Prostate gland (tissue), 2 donors: ENCODE measurements at places on chromosomes 1 and 21. TPM values are rescaled to one million over a fixed set of nuclear protein-coding genes. Genes with fewer than 3 reads are reported as not detected.

Gene GJC2
- 4.1 TPM for total RNA-seq

Gene RUNX3
- 3.4 TPM for total RNA-seq

Gene HOOK1
- total RNA-seq = 8.2 TPM

Gene HES5
- not detected for total RNA-seq

Gene GPR89A
- 14.5 TPM for total RNA-seq

Gene RIMS3
- total RNA-seq = 10.5 TPM

- DNase-seq = no peak
These were observed 974.8 kb downstream of the ADGRL2 start for GRCh38 chr1:82775406-82776000.

DNA sequence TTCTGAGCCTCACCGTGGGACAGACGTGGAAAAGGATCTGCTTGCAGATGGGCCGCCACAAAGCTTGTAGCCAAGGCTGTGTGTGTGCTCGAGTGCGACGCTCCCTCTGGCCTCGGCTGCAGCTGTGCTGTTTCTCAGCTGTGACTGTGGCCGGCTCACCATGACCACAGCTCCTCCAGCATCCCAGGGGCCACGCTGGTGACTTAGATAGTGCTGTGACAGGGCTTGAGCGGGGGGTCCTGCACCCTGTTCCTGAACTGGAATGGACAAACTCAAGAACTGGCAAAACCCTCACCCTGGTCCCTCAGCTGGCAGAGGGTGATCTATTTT lies 17.4 kb upstream of the ACTRT2 start:
- no peak for DNase-seq

DNA sequence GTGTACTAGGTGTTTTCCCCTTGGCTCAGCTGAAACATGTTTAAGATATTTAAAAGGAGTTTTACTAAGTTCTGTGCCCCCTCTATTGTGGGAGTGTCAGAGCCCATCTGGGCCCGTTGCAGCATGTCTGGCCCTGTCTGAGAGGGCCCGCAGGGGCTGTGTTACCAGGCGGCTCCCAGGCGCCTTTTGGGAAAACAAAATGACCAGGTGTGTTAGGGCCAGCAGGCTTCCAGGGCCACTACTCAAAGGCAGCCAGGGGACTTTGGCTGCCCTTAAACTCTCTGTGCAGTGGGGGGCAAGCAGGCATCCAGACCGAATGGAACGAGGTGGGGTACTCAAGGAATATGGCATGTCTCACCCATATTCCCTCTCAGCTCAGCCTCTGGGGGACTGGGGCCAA lies 111.7 kb downstream of the KCNN3 start:
- DNase-seq = no peak

GRCh38 chr1:150179867-150180266 lies 30.2 kb downstream of the PLEKHO1 start:
- no peak for DNase-seq

GRCh38 chr1:110677526-110677925 lies 2.8 kb upstream of the KCNA3 start:
- DNase-seq = no peak

DNA sequence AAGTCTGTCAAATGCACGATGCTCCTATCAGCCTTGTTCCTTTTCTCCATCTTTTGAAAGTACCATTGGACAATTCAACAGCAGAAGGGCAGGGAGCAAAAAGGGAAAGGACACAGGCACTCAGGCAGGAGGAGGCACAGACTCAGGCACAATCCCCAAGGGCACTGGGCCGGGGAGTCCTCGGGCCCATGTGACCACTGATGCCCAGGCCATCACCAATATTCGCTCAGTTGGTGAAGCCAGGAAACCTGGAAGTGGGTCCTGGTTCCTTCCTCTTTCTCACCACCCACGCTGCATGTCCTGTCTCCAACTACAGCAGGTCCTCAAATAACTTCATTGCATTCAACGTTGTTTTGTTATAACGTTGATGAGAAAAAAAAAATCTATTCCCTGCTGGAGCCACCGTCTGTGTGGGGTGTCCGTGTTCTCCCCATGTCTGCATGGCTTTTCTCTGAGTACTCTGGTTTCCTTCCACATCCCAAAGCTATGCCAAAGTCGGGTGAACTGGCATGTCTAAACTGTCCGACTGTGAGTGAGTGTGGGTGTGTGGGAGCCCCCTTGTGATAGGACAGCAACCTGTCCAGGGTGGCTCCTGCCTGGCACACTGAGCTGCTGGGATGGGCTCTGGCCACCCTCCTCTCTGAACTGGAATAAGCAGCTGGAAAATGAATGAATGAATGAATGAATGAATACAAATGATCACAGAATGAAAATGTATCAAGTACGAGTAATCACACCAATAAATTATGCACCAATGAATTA lies 12.5 kb downstream of the NID1 start:
- DNase-seq = no peak

DNA sequence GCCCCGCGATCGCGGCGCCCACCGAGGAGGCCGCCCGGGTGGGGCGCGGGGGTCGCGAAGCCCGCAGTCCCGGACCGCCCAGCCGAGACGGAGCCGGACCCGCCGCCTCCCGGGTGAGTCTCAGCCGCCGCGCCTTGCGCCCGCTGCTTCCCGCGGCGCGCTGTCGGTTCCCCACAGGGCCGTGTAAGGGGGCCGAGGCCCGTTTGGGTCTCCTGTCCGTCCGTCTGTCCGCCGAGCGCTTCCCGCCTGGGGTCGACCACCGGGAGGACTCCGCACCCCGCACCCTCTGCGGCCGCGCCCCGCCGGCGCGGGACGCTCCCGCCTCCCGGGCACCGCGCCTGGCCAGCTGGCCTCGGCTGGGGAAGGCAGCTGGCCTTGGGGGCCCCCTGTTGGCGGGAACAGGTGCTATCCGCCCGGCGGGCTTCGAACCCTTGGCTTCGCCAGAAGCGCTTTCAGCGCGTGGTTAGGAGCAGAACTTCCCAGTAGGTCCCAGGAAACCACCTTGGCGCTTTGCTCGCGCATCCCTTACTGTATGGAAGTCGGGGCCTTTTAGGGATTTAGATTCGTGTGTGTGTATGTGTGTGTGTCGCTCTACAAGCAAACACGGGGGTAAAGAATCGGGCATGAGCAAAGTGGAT lies 414 bp downstream of the TMEM51 start:
- peak; percentile 39 for DNase-seq

DNA sequence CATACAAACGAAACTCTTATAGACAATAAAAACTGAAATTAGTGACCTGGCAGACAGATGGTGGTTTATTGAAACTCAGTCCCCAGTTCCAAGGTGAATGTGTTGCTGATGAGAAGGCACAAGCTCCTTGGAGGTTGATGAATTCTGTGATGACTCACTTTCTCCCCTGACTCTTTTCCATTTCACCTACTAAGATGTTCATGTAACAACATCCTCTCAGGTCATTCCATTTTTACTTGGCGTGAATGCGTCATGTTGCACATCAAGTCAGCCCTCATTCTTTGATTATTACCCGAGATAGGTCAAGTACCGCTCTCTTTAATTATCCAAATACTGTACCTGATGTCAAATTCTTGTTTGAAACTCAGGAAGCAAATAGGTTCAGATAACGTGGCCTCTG lies 10.1 kb upstream of the IL10RB start:
- DNase-seq = no peak

DNA sequence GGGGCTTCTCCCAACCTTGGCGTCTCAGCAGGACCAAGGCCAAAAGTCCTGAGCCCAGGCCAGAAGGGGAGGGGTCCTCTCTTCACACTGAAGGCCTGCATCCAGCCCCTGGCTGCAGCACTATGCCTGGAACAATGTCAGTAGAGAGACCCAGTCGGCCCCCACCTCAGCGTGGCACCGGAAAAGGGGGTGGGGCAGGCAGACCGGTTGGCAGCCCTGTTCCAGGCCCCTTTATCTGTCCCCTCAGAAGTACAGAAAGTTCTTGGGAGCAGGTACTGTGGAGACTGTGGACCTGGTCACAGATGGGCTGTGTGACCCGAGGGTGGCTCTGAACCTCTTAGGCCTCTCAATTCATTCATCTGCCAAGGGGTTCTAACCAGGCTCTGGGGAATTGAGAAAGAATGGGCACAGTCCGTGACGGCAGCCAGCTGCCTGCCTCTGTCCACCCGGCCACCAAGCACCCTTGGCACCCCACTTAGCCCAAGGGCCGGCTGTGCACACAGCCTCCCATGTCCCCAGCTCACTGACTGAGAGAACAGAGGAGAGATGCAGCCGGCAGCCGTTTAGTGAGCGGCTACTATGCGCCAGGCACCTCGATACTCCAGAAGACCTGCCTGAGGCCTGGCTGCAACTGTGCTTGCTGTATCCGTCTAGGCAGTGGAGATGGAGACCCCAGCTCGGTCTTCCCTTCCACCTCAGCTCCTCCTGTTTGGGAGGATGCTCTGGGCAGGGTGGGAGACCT lies 23.9 kb downstream of the RUNX3 start:
- DNase-seq = no peak

DNA sequence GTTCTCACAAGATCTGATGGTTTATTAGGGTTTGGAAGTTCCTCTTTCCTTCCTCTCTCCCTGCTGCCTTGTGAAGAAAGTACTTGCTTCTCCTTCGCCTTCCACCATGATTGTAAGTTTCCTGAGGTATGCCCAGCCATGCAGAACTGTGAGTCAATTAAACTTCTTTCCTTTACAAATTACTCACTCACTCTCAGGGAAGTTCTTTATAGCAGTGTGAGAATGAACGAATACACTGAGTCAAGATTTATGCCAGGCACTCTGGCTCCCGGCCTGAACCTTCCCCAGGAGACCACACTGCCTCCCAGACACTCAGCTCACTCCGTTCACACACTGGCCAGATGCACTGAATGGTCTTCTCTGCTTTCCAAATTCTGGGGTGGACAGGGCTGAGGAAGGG lies 308.3 kb upstream of the AJAP1 start:
- DNase-seq = no peak

DNA sequence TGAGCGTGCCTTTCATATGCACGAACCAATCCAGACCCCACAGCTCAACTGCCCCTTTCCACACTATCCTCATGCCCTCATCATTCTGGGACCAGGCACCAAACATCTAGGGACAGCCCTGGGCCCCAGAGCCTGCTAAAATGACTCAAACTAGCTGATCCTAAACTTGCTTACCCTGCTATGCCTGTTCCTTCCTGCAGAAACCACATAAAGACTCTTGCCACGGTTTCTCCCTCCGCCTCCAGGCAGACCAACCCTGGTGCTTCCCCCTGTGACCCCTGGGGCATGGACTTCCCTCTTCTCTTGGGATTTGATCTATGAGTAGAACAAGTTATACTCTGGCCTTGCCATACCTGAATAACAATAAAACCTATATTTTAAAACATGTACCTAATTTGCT lies 138.0 kb upstream of the CD34 start:
- no peak for DNase-seq

DNA sequence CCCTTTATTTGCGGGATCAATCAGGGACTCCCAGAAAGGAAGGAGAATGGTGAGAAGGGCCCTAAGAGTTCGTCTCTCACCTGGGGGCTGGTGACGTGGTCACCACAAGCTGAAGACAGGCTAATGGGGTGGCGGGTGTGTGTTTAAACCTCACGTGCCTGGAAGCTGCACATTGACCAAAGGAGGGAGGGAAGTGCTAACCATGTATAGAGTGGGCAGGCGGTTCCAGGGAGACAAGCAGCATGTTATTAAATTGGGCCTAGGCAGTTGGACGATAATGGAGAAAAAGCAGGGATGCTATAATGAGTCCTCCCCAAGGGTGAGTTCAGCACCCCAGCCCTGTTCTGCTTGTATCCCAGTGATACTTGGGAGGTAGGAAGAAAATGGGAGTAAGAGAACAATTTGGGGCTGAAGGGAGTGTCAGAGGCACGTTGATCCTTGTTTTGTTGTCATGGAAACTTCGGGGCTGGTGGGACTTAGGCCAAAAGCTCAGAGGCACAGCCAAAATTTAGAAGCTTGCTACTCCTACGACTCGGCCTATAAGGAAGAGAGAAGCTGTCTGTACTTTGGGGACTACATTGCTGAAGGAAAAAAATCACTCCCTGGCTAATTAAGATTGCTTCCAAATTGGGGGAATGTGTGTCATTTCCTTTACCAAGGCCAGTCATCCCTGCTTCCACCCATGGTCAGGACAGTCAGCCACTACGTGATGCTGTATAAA lies 33.2 kb upstream of the EPHA8 start:
- no peak for DNase-seq
